ENCODE measurements at places on chromosomes 4 and X. TPM values are rescaled to one million over a fixed set of nuclear protein-coding genes. Genes with fewer than 3 reads are reported as not detected.

The MAP7D3 gene
- total RNA-seq: 24.5 TPM

DNA sequence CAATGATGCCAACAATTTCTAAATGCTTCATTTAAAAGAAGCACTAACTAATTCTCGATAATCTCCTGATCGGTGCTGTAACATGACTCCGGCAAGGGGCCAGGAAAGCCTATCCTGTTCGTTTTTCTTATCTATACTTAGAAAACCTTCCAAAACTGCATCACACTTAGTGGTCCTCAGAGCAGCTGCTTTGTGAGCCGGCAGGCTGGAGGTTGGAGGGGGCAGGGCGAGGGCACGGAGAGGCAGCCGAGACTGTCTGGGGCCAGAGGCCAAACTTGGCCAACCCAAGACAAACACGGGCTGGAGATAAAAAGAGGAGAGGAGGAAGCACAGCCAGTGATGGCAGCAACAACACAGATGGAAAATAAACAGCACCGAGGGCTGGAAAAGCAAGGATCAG lies 455.7 kb downstream of the BCOR start:
- DNase-seq: no peak
- H3K4me1 ChIP-seq: peaks cover 10% of the 10 kb centered on the region
- H3K27me3 ChIP-seq: no peaks in the 10 kb centered on the region
- no peak overlapping the region for H3K27ac ChIP-seq
- H3K36me3 ChIP-seq: no peaks in the 10 kb centered on the region

DNA sequence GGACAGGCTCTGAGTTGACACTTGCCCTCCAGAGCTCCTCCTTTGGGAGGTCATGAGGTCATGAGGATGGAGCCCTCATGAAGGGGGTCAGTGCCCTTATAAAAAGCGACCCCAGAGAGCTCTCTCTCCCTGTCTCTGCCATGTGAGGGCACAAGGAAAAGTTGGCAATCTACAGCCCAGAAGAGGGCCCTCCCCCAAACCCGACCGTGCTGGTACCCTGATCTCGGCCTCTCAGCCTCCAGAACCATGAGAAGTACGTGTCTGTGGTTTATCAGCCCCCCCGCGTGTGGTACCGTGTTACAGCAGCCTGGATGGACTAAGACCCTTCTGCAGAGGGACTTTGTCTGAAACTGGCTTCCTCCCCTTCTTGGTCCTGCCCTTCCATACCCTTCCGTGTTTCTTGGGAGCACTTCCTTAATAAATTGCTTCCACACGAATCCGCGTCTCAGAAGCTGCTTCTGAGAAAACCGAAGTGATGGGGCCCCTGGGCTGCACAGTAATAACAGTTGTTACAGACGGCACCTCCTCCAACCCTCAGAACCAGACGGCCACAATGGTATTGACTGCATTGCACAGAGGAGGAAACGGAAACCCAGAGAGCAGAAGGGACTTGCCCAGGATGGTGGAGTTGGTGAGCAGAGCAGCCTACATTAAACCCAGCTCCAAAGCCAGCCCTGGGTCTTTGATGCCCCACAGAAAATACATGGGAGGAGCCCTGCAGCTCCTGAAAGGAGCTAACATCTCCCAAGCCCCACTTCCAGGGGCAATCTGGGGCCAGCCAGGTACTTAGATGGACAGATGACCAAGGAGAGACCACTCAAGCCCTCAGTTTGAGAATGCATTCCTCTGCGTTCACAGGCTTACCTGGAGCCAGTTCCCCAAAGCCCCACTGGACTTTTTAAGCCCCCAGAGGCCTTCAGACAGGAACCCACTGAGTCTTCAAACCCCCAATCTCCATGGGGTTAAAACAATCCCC lies 242.7 kb downstream of the BCOR start:
- no peaks in the 10 kb centered on the region for H3K27me3 ChIP-seq
- H3K36me3 ChIP-seq: peaks cover 7% of the 10 kb centered on the region
- peak overlapping the region; percentile 84 for H3K4me3 ChIP-seq
- peak; percentile 93 for DNase-seq

The NEIL3 gene
- total RNA-seq: 15.5 TPM

DNA sequence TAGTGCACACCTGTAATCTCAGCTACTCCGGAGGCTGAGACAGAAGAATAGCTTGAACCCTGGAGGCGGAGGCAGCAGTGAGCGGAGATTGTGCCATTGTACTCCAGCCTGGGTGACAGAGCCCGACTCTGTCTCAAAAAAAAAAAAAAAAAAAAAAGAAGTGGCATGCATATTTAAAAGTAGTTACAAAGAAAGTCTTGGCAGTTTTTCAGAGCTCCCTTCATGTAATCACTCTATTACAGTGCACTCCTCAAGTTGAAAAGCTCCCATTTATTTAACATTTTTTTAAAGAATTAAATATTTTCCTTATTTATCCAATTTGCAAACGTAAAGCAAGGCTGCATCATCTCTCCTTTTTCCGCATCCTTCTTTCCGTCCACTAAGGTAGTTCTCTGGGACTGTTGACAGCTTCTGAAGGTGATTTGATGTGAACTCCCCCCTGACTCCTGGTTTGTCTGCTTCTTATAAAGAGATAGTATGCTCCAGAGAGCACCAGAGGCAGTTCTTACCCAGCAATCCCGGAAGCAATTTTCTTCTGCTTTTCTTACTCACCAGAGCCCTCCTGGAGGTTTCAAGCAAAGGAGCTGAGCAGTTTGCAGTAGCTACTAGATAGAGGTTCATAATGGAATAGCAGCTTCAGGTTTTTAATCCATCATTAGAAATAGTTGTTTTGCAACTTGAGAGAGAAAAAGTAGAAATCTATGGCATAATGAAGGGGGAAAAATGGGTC lies 151.0 kb downstream of the PALLD start:
- no peak overlapping the region for H3K4me3 ChIP-seq
- peaks cover 2% of the 10 kb centered on the region for H3K4me1 ChIP-seq
- no peak overlapping the region for H3K27ac ChIP-seq
- H3K36me3 ChIP-seq: no peaks in the 10 kb centered on the region

- H3K27me3 ChIP-seq: no peaks in the 10 kb centered on the region
- H3K36me3 ChIP-seq: peaks cover 4% of the 10 kb centered on the region
- DNase-seq: no peak
- no peak overlapping the region for H3K4me3 ChIP-seq
Observed at GRCh38 chr4:142718981-142719380, 127.1 kb downstream of the INPP4B start.

GRCh38 chr4:166903408-166903807 lies 330.9 kb downstream of the SPOCK3 start:
- no peaks in the 10 kb centered on the region for H3K4me1 ChIP-seq
- no peak for DNase-seq
- no peak overlapping the region for H3K4me3 ChIP-seq
- H3K36me3 ChIP-seq: no peaks in the 10 kb centered on the region
- H3K27ac ChIP-seq: no peak overlapping the region
- no peaks in the 10 kb centered on the region for H3K27me3 ChIP-seq

DNA sequence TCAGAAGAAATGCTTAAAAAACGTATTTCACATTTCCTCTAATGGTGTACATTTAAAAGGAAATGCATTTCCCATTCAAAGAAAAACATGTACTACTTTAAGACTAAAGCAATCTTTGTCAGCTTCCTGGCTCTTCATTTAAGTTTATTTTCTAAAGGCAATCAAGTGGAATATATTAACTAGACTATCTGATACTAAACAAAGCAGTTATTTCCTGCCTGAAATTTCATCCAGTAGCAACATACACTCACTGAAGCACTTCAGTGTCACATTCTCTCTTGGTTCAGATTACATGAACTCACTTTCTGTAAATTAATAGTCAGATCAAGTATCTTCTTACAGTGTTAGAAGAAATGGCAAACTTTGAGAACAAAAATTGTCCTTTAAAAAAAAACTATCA lies 42.5 kb downstream of the LRBA start:
- H3K4me1 ChIP-seq: peaks cover 27% of the 10 kb centered on the region
- no peak overlapping the region for H3K4me3 ChIP-seq
- H3K27me3 ChIP-seq: no peaks in the 10 kb centered on the region
- H3K36me3 ChIP-seq: no peaks in the 10 kb centered on the region
- no peak overlapping the region for H3K27ac ChIP-seq

DNA sequence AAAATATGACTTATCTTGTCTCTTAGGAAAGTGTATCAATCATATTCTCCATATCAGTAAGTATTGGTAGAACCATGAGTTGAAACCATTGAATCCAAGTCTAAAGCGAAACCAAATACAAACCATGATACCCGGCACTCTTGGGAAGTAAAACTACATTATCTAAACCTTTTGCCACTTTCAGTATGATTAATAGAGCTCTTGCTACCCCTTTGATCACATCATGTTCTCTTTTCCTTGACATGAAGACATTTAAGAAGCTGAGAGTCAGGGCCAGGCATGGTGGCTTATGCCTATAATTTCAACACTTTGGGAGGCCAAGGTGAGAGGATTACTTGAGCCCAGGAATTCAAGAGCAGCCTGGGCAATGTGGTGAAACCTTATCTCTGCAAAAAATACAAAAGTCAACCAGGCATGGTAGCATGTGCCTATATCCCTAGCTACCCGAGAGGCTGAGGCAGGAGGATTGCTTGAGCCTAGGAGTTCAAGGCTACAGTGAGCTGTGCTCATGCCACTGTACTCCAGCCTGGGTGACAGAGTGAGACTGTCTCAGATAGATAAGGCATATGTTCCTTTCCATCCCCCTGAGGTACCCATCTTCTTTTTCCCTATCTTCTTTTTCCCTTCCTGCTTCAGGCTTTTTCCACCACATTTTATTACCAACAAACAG lies 45.4 kb downstream of the CEP135 start:
- peak overlapping the region; percentile 35 for H3K4me3 ChIP-seq
- H3K4me1 ChIP-seq: peaks cover 25% of the 10 kb centered on the region
- no peaks in the 10 kb centered on the region for H3K27me3 ChIP-seq
- peaks cover 50% of the 10 kb centered on the region for H3K36me3 ChIP-seq

- H3K27me3 ChIP-seq: peaks cover 6% of the 10 kb centered on the region
- no peaks in the 10 kb centered on the region for H3K36me3 ChIP-seq
- no peak overlapping the region for H3K27ac ChIP-seq
Observed at GRCh38 chr4:94924566-94924965, 166.8 kb downstream of the BMPR1B start.

GRCh38 chrX:96244955-96245354 lies 439.7 kb upstream of the DIAPH2 start:
- no peaks in the 10 kb centered on the region for H3K27me3 ChIP-seq
- H3K4me3 ChIP-seq: no peak overlapping the region
- H3K36me3 ChIP-seq: no peaks in the 10 kb centered on the region
- no peak overlapping the region for H3K27ac ChIP-seq

DNA sequence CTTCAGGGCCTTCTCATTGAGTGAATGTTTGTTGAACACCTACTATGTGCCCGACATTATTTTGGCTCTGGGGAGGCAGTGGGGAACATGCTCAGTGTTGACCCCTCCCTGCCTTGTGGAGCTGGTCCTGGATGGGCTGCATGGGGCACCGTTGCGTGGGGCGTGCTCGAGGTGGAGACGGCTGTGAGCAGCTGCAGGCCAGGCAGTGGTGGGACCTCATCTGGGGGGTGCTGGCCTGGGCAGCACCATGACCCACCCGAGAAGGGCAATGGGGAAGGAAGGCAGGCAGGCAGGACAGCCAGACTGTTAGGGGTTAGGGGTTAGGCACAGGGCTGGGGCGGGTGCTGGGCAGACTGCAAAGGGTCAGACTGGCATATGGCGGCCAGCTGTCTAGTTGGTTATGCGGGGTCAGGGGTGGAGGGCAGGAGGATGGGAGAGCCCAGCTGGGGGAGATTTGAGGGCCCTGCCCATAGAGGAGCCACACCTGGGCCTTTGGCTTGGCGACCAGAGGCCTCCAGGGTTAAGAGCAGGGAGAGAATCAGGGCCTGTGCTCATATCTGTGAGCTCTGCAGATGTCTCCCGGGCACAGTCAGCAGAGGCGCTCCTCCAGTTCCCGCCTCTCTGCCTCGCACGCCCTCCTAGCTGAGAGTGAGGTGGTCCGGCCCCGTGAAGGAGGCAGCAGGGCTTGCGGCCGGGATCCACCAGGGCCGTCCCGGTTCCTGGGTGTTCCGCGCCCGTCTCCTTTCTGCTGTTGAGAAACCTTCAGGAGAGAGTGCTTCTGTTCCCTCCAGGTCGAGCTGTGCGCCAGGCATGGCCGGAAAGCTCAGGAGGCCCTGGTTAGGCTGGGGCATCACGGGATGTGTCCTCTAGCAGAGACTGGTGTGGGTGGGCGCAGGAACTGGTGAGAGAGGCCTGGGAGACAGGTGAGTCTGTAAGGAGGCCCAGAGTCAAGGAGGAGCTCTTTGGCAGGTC lies 73.3 kb downstream of the RGS12 start:
- DNase-seq: peak; percentile 48
- H3K27ac ChIP-seq: no peak overlapping the region
- H3K4me3 ChIP-seq: no peak overlapping the region
- H3K4me1 ChIP-seq: peaks cover 21% of the 10 kb centered on the region
- peaks cover 28% of the 10 kb centered on the region for H3K27me3 ChIP-seq

The SYTL4 gene
- not detected for total RNA-seq

DNA sequence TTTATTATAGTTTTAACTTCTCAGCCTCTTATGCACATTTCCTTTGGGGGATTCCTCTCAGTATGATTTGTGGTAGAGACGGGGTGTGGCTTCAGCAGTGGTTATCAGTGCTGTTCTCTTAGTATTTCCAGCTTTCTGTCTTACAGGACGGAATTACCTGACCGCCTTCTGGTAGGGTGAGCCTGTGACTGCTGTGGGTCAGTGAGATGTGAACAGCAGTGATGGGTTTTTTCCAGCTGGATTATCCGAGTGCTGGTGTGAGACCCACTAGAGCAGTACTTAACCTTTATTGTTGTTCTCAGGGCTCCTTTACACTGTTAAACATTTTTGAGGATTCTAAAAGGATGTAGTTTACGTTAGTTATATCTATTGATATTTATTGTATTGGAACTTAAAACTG lies 135.2 kb downstream of the SLIT2 start:
- no peaks in the 10 kb centered on the region for H3K4me1 ChIP-seq
- no peaks in the 10 kb centered on the region for H3K27me3 ChIP-seq
- H3K4me3 ChIP-seq: no peak overlapping the region
- H3K27ac ChIP-seq: no peak overlapping the region

DNA sequence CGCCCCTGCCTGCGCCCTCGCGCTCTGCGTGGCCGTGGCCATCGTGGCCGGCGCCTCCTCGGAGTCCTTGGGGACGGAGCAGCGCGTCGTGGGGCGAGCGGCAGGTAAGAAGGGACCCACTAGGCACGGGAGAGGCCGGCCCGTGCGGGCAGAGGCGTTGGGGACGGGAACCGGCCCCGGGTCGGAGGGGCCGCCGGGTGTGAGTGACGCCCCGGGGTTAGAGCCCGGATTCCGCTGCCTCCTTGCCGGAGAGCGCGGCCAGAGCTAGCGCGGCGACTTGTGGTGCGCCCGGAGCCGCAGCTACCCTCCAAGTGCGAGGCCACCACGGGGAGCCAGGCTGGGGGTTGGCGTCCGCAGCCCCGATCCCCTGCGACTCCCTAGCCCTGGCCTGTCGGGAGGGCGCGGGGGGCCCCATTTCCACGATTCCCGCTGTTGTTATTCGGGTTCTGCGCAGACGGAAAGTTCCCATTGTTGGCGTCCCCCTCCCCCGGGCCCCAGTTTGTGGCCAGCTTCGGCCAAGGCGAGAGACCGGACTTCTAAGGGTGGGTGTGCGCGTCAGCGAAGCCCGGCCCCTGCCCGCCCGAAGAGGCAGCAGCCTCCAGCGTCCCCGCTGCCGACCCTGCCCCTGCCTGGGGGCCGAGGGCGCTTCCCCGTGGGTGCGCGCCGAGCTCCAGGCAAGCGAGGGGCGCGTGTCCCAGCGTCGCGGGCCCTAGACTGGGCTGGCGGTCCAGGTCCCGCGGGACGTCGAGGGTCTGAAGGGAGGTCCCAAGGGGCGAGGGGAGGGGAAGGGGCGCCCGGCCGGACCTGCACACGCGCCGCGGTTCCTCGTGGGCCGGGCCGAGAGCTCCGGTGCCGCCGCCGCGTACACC lies 1.1 kb downstream of the FGFR3 start:
- H3K36me3 ChIP-seq: no peaks in the 10 kb centered on the region
- no peaks in the 10 kb centered on the region for H3K4me1 ChIP-seq
- peak; percentile 70 for DNase-seq
- no peak overlapping the region for H3K4me3 ChIP-seq
- H3K27ac ChIP-seq: no peak overlapping the region

- H3K27me3 ChIP-seq: no peaks in the 10 kb centered on the region
Observed at GRCh38 chr4:2768921-2769336, 12.8 kb upstream of the TNIP2 start.

The MUC7 gene
- total RNA-seq: not detected
